M059J (cell line): ENCODE measurements at places on chromosomes 13 and 19. TPM values are rescaled to one million over a fixed set of nuclear protein-coding genes. Genes with fewer than 3 reads are reported as not detected.

DNA sequence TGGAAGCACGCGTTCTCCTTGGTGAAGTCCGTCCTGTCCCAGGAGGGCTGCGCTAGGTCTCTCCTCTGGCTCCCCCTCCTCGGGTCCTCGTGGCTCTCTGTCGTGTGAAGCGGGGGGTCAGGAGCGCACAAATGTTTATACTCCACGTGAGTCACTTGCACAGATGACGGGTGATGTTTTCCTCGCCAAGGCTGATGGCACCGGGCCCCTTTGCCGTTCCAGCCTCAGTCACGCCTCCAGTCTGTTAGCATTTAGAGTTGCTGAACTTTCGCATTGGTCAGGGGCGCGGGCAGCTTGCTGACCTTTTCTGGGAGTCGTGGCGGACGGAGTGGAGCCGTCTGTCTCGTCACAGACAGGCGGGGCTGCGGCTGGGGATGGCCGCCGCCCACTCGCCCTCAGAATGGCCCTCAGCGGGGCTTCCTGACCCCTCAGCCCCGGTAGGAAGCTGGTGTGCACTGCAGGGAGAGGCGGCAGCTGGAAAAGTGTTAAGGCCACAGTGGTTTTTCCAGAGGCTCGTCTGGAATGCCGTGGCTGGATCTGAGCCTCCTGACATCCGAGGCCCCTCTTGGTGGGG is 13.7 kb downstream of the KLHL26 start:
- no peak for DNase-seq

GRCh38 chr13:89843621-89844020 is 1503.9 kb upstream of the MIR17HG start:
- DNase-seq = no peak

GRCh38 chr13:94419304-94419924 is 60.1 kb downstream of the DCT start:
- DNase-seq = peak; percentile 3

DNA sequence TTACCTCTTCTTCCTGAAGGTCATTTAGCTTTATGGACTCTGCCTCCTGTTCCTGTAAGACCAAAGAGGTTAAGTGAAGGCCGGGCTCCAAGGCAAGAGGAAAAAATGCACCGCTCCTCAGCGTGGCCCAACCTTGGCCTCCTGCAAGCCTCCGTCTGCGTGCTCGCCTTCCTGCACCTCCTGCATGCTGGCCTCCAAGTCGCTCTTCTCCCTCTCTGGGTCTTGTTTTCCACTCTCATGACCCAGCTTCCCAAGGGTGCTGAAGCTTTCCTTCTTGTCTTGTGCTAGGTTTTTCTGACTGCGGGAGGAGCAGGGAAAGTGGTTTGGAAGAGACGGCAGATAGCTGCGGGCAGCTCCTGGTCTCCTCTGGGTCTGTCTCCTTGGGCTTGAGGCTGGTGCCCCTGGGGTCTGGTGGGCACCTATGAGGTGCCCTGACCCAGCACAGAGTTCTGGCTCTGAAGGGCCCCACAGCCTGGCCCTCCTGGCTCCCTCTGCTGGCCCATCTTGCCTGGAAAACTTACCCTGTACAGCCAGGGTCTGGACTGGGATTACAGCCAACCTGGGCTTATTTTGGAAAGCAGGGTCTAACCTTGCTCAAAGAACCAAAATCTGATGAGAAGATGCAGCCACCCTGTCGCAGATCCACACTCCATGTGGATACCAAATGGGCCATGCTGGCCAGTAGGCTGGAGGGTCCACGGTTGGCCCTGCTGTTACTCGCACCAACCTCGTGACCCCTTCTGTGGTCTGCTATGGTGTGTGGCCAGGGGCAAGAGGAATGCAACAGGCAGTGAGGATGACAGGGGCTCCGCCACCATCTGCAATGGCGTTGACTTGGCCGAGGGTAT is 5.2 kb downstream of the C13orf46 start:
- no peak for DNase-seq

- no peak for DNase-seq
Measured at GRCh38 chr19:55723491-55723890, 14.7 kb downstream of the NLRP9 start.

DNA sequence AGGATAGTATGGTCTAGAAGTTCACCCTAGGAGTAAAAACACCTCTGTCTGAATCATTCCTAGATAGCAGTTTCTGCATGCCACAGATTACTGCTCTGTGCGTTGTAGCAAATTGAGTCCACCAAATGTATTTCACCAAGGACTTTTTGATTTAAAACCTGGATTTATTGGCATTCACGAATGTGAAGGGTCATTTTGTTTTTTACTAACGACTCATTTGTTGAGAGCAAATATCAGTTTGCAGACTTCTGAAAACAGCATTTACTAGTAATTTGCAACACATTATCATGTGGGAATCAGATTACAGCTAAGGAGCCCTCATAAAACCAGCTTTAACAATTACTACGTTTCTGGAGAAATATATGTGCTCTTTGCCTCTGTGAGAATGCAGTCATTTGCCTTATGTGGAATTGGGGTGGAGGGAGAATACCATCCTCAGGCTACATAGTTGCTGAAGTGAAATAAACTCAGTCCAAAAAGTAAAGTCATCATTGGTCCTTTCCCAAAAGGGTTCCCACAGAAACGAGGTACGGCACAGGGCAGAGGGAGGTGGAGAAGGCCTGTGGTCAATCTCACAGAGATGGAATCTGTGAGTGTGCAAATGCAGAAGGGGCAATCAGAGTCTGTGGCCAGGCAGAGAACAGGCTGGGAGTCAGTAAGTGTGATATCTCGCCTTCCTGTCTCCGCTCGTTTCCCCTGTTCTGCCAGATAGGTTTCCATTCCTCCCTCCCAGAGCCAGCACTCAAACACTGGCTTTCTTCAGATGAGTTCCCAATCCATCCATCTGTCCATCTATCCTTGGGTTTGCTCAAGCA is 63.1 kb downstream of the DLEU7 start:
- DNase-seq = no peak

DNA sequence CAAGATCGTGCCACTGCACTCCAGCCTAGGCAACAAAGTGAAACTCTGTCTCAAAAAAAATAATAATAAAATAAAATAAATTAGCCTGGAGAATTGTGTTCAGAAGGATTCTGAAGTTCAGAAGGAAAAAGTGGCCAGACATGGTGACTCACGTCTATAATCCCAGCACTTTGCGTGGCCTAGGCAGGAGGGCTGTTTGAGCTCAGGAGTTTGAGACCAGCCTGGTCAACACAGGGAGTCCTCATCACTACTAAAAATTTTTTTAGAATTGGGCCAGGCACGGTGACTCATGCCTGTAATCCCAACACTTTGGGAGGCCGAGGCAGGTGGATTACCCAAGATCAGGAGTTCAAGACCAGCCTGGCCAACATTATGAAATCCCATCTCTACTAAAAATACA is 6.0 kb downstream of the RDH8 start:
- DNase-seq = peak; percentile 29

DNA sequence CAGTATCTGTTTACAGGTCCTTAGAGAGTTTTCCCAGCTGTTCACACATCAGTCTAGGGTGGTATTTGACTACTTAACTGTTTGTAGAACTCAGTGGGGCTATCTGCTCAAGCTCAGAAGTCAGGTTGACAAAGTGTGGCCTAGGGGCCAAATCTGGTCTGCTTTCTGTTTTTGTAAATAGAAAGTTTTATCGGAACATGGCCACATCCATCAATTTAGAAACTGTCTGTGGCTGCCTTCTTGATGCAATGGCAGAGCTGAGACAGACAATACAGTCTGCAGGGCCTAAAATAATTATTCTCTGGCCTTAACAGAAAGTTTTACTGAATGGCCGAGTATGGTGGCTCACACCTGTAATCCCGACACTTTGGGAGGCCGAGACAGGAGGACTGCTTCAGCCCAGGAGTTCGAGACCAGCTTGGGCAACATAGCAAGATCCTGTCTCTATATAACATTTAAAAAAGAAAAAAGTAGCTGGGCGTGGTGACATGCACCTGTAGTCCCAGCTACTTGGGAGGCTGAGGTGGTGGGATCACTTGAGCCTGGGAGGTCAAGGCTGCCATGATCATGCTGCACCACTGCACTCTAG is 2.4 kb downstream of the SMG9 start:
- DNase-seq = no peak

- no peak for DNase-seq
Measured at GRCh38 chr13:31094331-31095015, 67.2 kb downstream of the HSPH1 start.

- DNase-seq = no peak
Measured at GRCh38 chr19:18852648-18853047, 20.9 kb downstream of the UPF1 start.

Gene ZNF497
- 0.54 and 1.5 TPM in 2 replicates for total RNA-seq

Gene MPHOSPH8
- 6.6 and 10.3 TPM in 2 replicates for total RNA-seq

Gene CASP14
- total RNA-seq = not detected in 2 replicates
